HCT116 (cell line): ENCODE measurements at places on chromosomes 11 and 22.

DNA sequence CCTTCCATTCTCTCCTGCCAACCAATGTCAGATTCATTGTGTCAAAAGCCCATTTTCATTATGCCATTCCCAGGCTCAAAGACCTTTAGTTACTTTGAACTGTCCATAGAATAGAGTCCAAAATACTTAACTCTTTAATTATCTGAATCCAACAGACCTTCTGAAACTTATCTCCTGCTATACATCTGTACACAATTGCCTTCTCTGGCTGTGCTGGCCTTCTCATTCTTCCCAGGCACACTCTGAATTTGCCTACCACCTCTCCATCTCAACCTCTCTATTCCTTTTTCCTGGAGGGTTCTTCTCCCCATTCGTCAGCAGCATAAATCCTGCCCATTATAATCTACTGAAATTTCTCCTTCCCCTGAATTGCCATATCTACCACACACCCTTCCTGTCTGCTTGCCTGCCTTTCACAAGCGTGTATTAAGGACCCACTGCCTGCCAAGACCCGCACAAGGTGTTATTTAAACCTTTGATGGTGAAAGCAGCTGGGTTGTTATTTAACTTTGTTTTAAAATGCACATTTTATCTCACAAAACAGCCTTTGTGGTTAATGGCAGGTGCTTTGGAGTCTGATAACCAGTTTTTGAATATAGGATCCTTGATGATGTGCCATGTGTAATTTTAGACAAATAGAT is 125.9 kb downstream of the CCDC81 start:
- DNase-seq: no peak

- no peak for DNase-seq
Measured at GRCh38 chr11:27874998-27875830, 175.0 kb upstream of the BDNF start.

DNA sequence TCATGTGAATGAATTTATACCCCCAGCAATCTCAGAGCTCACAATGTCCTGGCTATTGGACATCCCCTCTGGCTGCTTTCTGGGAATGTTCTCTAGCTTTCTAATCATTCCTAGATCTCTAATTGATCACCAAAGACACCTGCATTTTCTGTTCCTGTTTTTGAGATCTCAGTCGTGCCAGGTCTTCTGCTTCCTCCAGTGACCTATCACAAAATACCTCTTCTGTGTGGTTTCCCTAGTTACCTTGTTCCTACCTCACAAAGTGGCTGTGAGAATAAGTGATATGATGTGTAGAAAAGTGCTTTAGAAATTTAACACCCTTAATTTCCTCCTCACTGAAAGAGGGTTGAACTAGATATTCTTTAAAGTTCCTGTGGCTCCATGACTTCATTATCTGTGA is 92.2 kb downstream of the LUZP2 start:
- DNase-seq: no peak

- DNase-seq: no peak
Measured at GRCh38 chr11:107609400-107610218, 18.7 kb downstream of the ELMOD1 start.

DNA sequence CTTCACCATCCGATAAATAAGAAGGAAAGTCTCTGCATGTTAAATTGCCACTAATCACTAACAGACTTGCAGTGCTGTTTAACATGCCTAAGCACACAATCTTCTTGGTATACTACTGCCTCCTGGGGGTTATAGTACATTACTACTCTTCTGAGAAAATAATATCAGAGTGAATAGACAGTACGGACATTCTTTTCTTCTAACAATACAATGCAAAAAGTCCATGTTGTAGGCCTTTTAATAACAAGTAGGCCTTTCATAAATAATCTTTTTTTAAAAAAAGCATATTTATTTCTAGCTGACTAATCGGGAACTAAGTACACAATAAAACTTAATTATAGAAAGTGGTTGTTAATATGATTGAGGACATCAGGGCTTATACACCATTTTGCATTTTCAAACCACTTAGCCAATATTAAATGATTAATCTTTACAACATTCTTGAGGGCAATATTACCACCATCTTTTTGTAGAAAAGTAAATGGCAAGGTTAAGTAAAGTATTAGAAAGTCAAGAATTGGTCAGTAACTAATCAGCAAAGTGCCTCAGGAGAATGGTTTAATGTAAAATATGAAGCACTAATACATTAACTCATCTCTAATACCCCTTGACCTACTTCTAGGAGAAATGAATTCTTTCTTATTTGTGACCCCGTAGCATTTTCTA is 84.7 kb downstream of the TTC28 start:
- DNase-seq: peak; percentile 35
